ENCODE measurements at places on chromosomes 12 and 14.

GRCh38 chr12:53328043-53328435 is 6.6 kb upstream of the AAAS start:
- no peak for DNase-seq

DNA sequence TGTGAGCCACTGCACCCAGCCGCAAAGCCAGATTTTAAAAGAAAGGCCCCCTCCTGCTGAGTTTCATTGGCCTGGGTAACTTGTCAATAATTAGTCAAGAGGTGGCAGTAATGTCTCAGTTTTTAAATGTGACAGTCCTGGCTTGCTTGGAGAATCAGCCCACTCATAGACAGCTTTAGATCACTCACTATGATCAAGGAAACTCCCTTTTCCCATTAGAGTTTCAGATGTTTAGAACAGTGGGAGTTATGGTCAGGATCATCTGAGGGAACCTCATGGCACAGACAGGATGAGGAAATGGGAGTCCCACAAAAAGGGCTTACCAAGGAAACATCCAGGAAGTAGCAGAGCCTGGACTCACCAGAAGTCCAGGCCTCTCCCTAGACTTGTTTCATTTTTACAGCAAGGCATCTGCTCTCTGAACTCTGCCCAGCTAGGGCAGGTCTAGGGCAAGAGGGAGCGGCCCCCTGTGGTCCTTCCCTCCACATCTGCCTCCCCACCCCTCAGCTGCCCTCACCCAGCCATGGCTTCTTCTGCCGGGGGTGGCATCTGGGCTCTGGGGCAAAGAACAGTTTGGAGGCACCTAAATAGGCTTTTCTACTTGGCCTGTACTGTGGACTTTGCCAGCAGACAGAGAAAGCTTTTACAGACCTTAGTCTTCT is 11.2 kb downstream of the BCL2L14 start:
- DNase-seq: peak; percentile 70

DNA sequence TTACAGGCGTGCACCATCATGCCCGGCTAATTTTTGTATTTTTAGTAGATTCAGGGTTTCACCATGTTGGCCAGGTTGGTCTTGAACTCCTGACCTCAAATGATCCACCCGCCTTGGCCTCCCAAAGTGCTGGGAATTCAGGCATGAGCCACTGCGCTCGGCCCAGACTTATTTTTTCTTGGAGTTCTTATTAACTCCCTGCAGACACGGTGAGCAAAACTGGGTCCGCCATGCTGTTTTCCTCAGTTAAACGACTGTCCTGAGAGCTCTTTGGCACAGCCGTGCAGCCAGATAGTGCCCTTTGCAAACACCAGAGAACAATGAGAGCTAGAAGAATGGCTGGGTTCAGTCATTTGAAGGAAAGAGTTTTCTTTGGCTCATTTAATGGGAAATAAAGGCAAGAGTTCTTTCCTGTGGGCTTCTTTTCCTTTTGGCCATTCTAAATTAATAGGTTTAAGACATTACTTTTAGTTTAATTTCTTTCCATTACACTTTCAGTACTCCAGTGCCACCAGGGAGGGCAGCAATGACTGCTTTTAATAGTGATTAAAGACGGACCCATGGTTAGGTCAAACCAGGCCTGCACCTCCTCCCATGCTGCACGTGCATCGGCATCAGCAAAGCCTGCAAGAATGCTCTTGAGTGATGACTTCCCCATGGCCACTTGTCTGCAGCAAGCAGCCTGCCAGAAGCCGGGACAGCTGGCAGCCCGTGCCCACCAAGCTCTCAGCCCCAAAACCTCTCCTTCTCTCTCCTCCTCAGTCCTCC is 60.7 kb downstream of the VCPKMT start:
- no peak for DNase-seq

DNA sequence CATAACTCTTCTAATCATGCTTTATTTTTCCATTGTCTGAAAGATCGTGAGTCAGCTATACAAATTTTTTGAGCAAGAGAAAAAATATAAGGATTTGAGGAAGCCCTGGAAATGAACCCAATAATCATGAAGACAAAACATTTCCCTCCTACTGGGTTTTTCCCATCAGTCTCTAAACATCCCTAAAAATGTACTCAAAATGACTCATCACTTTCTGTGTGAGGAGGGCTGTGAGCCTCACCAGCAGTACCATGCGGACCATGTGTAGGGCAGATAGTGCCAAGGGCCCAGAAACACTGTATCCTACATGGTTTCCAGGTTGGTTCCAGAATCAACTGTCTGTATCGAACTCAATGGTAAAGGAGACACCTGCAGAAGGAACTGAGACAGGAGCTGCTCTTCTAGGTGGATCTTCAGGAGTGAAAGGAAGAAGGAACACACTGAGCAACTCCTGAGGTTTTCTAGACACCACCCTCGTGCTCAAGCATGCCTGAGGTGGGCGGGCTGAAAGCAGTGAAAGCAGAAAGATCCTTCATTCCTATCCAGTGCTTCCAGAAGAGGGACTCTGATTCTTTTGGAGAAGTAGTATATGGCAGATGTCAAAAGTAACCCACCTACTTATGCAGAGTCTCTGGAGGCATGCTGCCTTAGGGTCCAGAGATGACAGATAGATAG is 48.6 kb upstream of the RHOJ start:
- no peak for DNase-seq

- DNase-seq: no peak
Measured at GRCh38 chr14:52998376-52999015, 47.6 kb upstream of the FERMT2 start.

- no peak for DNase-seq
Measured at GRCh38 chr14:93821051-93821450, 32.8 kb upstream of the PRIMA1 start.

DNA sequence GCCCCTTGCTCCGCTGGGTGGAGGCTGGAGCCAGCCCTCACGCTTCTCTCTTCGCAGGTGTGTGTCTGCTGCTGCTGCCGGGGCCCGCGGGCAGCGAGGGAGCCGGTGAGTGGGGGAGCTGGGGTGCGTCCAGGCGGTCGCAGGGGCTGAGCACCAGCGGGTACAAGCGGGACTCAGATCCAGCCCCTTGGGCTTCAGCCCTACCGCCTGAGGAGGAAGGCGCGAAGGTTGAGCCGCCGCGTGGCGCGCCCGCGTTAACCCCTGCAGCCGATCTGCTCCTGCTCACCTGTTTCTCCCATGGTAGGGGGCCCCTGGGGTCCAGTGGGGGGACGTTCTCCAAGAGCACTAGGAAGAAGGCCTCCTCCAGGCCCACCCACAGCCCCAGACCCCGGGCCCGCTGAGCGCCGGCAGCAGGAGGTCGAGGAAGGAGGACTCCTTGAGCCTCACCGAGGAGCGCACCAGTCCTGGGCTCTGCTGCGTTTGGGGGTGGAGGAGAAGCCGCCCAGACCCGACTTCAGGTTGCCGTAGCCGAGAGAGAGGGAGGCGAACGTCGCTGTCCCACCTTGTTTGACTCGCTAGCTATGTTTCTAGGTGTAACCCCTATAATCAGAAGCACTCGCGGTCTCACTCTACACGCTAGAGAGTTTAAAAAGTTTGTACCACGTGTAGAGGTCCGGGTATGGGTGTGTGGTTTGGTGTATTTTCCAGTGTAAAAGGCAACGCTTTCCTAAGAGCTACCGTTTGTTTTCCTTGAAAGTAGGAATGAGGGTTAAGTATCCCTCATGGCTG is 834 bp downstream of the COCH start:
- DNase-seq: no peak

DNA sequence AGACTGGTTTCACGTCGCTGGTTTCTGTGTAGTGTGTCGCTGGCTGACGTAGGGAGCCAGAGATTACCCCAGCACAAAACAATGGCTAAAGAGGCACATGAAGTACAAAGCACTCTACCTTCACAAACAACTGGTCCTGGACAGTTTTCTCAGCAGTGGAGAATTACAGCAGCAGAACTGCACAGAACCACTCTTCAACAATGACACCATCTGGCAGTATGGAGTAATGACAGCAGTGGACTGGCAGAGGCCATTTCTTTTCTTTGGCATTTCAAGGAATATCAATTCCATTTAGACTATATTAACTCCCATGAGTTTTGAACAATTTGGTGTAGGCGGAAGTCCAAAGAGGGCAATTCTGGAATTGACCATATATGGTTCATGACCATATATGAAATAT is 1074.1 kb downstream of the AACS start:
- DNase-seq: no peak

DNA sequence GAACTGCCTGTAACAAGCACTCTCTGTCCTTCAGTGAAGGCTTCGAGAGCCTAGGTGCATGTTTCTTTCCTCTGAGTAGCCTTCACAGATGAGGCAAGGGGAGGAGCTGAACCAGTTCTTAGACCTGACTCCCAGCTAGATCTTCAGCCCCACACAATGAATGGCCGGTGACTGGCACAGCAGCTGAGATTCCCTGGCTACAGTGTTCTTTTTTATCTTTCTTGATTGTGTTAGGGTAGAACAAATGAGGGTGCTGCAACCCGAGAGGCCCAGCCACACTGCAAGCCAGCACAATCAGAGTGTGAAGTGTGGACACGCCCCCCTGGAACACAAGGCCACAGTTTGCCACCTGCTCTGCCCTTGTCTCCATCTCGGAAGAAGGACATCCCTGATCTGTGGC is 19.1 kb upstream of the COL2A1 start:
- DNase-seq: no peak

- no peak for DNase-seq
Measured at GRCh38 chr14:74085828-74086227, 1.1 kb downstream of the LIN52 start.

DNA sequence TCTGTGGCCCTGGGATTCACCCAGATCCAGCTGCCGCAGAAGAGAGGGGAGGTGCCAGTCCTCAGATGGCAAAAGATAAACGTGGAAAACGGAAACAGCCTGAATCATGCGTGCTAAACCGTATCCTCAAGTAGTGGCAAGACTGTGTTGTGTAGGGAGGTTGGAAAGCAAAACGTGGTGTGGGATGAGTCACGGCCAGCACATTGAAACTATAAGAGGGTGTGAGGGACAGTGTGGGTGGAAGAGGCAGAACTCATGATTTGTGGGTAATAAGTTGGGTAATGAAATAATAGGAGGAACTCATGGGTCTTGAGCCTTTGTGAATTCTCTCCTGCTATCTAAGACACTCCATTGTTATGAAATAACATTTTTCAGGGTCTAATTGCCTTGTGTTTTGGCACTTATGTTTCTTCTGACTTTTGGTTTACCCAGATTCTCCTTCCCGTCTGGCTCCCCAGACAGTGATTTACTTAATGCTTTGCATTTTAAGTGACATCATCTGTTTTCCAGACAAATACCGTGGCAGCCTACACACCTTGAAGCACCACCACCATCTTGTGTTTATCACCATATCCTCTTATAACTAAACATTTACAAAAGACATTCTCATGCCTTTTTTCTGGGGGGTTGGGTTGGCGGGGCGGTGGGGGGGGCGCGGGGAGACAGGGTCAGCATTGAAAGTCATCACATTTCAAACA is 62.3 kb upstream of the PTCSC3 start:
- DNase-seq: no peak

DNA sequence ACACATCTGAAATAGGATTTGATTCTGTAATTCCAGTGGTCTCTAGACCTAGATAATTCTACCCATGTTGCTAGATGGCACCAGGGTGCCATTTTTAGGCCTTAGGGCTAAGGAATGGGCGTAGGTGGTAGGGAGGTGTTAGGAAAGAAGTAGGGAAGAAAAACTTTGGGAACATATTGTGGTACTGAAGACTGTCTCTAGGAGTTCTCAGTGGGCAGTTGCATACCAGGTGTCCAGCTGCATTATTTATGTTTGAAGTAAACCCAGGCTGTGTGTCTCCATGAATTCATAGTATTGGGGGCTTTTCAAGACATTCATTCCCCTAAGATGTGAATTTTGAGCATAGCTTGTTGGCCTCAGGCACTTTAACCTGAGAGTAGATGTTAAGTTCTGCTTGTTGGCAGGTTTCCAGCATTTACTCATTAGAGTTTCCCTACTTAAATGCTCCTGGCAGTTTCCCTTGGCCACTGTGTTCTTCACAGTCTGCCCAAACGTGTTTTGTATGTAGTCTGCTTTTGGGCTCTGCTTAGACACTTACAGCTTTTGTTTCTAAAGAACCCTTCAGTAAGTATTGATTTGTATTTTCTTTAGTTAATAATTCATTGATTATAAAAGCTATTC is 31.5 kb upstream of the CCT2 start:
- peak; percentile 35 for DNase-seq

- no peak for DNase-seq
Measured at GRCh38 chr14:100156776-100157175, 2.7 kb downstream of the DEGS2 start.

DNA sequence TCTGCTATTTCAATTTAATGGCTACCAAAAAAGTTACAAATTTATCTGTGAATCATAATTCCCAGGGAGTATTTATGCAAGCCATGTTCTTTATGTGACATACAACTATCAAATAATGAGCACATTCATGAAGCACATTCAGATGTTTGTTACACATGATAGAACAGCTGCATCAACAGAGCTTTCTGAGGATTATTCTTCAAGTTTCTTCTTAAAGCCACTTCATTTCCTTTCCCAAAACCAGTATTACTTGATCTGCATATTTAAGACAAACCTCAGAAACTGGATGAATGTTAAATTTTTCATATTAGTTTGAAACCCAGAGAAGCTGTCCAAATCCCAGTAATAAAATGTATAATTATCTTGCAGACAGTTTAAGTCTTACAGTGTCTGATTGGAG is 73.6 kb upstream of the SOX5 start:
- no peak for DNase-seq

- DNase-seq: peak; percentile 52
Measured at GRCh38 chr12:6201213-6201608, 1.0 kb downstream of the CD9 start.

DNA sequence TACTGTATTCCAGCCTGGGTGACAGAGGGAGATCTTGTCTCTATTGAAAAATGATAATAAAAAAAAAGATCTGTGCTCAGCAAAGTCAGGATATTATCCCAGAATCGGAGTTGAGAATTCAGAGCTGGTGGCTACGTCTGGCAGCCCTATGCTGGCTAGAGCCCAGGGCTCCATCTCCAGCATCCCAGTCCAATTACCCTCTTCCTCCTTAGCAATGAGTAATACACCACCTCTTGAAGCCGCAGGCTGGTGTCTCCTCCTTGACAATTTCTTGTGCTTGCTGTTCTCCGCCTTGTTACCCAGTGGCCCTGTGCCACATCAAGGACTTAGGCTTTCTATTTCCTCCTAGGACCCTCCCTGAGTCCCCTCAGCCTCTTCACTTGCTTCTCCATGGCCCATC is 38.4 kb upstream of the DDX11 start:
- no peak for DNase-seq

DNA sequence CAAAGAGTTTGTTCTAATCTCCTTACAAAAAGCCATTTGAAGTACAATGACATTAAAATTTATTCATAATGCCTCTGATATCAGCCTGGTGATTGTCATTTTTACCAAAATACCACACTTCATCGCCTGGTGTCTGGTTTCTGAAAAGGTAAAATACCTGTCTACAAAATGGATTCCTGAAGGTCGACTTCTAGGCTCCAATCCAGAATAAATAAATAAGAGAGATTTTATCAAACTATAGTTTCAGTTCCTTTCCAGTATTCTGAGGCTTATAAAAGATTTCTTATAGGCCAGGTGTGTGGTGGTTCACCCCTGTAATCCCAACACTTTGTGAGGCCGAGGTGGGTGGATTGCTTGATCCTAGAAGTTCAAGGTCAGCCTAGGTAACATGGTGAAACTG is 340.7 kb downstream of the SLC16A7 start:
- no peak for DNase-seq

- peak; percentile 34 for DNase-seq
Measured at GRCh38 chr12:11621797-11622423, 27.6 kb upstream of the ETV6 start.
